ENCODE measurements at places on chromosomes 16 and 17.

GRCh38 chr17:54754560-54754959 is 146.1 kb upstream of the TOM1L1 start:
- peak; percentile 72 for DNase-seq

- no peak for DNase-seq
Measured at GRCh38 chr17:51228161-51228560, 31.7 kb downstream of the MBTD1 start.

GRCh38 chr17:5055543-5055942 is 20.3 kb upstream of the SLC52A1 start:
- DNase-seq, result no peak

GRCh38 chr16:3673201-3673600 is 18.7 kb downstream of the DNASE1 start:
- no peak for DNase-seq

- no peak for DNase-seq
Measured at GRCh38 chr16:51757124-51757470, 606.0 kb upstream of the SALL1 start.

GRCh38 chr16:62240722-62241121 is 204.5 kb upstream of the CDH8 start:
- DNase-seq, result peak; percentile 90
